ENCODE measurements at places on chromosomes 5 and 9.
A peak's percentile ranks its signal among the peaks of the same experiment; 100 is the strongest.

- no peak for DNase-seq
These were observed 164.9 kb upstream of the RAI14 start for GRCh38 chr5:34491251-34491620.

DNA sequence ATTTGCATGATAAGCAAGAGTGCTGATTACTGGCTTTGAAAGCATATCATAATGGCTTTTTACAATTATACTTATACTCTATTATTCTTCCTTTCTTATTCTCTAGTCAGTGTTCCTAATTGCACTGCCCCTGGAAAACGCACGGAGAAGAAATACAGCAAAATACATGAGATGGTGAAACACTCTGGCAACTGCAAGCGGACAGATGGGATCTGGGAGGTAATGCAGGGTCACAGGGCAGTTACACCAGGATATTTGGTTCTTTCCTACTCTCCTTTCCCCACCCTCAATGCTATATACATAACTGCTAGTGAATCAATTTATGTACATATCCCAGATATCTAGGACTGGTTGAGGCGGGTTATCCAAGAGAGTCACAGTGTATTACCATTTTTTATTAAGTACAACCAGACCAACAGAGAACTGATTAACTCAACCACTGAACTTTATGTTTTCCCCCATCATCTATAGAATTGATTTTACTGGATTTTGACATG is 423.7 kb downstream of the ZSWIM6 start:
- DNase-seq: no peak

DNA sequence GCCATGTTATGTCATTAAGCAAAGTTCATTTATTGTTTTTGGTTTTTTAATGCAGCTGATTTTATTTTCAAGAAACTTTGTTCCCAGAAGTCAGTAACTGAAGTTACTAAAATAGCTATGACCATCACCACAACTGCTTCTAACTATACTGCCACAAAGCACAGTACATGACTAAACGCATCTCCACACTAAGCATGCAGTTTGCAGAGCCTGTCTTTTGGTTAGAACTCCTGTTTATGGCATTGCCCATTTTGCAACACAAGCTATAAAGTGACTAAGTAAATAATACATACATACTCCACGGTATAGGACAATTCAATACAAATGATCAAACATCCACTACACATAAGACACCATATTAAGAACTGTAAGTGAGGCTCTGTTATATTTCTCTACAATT is 109.7 kb downstream of the MLLT3 start:
- DNase-seq: no peak

DNA sequence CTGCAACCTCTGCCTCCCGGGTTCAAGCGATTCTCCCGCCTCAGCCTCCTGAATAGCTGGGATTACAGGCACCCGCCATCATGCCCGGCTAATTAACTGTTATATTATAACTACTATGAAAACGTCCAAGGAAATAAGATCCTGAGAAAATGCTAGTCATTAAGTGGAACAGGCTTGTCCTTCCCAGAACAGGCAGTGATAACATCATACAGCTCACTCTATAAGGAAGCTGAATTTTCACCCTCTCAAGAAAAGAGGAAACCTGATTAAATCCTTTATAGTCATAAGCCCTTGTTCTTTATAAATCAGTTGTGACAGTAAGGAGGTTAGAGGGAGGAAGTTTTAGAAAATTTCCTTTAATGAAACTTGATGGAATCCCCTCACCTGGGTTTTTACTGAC is 163.9 kb upstream of the CLINT1 start:
- no peak for DNase-seq

- no peak for DNase-seq
These were observed 197.9 kb upstream of the ADAMTS16 start for GRCh38 chr5:4941957-4942830.

DNA sequence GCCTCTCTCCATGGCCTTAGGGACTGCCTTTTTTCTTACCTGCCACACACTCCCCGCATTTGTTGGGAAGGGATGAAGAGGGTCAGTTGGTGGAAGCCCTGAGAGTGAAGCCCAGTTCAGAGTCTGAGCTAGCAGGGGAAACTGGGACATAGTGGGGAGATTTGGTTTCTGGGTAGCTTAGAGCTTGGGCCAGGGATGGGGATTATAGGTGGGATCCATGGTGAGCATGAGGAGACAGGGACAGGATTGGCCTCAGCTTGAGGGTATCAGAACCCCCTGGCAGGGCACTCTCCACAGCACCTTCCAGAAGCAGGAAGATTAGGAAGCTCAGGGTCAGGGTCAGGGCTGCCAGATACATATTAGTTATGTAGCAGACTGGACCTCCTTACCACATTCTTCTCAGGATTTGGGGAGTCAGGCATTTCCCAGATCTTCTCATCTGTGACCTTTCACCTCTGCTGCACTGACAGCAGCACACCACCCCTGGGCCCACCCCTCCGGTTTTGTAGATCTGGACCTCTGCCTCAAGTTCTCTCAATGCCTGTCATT is 17.9 kb downstream of the OR13J1 start:
- DNase-seq: no peak

- no peak for DNase-seq
These were observed 307.3 kb upstream of the MPDZ start for GRCh38 chr9:13586587-13587374.

- DNase-seq: no peak
These were observed 367.5 kb upstream of the BRINP1 start for GRCh38 chr9:119736491-119737454.

DNA sequence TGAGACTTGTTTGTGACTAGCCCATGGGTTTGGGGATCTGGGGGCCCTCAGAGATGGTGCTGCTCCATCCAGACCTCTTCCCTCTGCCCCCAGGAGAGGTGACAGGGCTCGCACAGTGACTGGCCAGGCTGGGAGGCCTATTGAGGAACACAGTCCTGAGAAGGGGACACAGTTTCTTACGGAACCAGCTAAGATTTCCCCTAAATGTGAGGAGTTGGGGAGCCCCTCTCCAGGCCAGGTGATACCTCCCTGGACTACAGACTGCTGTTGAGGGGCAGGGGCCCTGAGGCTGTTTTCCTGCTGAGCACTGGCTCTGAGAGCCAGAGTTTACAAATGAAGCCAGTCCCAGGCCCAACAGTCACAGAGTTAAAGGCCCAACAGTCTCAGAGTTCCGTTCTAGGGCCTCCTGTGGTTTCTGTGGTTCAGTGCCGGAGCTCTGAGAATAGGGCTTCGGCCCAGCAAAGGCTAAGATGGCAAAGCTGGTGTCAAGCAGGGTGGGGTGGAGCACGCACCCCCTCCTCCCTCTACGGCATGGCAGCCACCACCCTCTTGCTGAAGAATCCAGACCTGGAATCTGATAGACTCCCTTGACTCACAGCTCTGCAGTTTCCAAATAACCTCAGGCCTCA is 1.1 kb upstream of the SEMA4D start:
- DNase-seq: peak; percentile 58

DNA sequence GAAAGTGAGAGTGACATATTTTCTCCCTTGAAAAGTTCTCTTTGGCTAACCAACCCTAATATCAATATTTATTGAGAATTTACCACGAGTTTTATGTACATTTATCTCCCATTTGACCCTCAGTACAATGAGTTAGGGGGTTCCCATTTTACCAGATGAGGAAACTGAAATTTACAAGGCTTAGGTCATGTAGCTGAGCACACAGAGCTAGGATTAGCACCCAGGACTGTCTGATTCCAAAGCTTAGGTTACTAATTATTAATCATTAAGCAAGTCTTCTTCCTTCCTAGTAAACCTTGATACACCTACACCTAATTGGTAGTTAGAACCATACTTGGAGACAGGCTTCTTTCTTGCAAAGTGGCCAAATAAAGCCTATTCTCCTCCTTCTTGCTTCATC is 12.2 kb downstream of the SLC1A1 start:
- no peak for DNase-seq

GRCh38 chr5:116305899-116306298 is 221.1 kb downstream of the COMMD10 start:
- no peak for DNase-seq

- no peak for DNase-seq
These were observed 261.2 kb downstream of the ARL15 start for GRCh38 chr5:54049144-54049543.

DNA sequence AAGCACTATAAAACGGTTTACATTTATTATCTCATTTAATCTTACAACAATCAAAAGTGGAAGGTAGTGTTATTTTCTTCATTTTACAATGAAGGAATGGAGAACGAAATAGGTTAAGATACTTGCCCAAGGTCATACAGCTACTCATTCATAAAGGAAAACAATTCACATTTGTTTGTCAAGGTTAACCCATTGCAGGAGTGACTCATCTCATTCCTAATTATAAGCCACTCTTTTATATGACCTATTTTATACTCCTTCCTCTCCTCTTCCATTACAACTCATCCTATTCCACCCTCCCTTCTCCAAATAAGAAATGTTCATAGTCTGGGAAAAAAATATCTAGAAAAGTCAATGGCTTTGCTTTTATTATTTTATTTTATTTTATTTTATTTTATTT is 29.6 kb downstream of the CRHBP start:
- DNase-seq: no peak

- DNase-seq: no peak
These were observed 10.3 kb downstream of the FXN start for GRCh38 chr9:69045821-69046220.

GRCh38 chr5:132219289-132219970 is 8.2 kb downstream of the P4HA2 start:
- no peak for DNase-seq

All from activated gamma-delta T cell treated with Interleukin-2 at 50 U/mL for 16 hours (primary cell).